ENCODE measurements at places on chromosomes 1 and 21.

DNA sequence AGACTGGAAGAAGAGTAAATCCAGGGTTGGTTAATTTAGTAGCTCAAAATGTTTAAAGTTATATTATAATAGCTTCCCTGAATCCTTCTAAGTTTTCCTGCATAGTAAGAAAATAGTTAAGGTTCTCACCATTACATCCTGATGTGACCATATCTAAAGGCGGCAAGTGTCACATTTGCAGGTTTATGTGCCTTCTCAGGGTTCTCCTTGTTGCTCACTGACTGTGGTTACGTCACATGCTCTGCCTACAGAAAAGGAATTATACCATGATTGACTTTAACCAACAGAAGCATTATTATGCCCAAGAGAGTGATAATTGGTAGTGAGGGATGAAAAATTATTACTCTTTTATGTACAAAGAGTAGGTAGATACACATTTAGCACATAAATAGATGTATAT lies 539.8 kb downstream of the PTPRC start:
- DNase-seq, result no peak

DNA sequence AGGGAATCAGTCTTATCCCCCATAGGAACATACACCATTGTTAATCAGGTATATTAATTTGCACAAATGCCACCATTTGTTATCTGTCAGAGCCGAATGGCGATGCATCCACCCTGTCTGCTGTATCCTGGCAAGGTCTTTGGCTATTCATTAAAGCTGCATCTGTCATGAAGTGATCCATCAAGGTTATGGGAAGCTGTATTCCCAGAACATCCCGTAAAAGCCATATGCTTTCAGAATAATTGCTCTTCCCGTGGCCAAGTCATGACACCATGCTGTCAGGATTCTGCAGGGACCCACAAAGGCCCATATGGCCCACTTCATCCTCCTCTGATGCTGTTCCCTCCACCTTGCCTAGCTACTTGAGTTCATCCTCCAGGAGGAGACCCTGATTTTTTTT lies 103.9 kb downstream of the RAVER2 start:
- no peak for DNase-seq

- DNase-seq, result no peak
Measured at GRCh38 chr1:23227806-23228205, 10.5 kb upstream of the HTR1D start.

DNA sequence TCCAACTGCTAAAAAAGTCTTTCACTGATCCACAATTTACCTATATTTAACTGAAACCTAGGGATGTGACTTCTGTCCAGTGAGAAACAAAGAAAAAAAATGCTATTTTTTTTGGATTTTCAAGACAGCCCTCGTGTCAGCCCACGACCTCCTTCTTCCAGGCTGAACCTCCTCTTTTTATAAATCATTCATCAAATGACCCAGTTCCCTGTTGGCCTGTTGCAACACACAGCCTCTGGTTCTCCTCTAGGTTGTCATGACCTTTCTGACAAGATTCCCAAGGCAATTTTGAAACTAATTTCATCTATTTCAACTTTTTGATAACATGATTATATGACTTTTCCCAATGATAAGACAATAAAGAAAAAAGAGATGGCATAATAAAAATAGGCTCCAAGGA lies 74.6 kb downstream of the PGBD5 start:
- DNase-seq, result no peak

DNA sequence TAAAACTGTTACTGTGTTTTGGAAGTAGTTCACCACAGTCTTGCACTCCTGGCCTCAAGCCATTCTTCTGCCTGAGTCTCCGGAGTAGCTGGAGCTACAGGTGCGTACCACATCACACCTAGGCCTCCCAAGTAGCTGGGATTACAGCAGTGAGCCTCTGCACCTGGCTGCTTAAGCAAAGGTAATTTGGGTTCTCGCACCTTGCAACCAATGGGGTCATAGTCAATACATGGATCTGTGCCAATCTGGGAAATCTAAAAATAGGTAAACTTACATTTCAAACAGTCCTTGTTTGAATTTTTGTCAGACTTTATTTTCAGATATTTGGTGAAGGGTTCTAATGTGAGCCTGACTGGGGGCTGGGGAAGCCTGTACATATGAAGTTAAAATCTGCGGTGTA lies 466.5 kb downstream of the PCP4 start:
- DNase-seq, result no peak

DNA sequence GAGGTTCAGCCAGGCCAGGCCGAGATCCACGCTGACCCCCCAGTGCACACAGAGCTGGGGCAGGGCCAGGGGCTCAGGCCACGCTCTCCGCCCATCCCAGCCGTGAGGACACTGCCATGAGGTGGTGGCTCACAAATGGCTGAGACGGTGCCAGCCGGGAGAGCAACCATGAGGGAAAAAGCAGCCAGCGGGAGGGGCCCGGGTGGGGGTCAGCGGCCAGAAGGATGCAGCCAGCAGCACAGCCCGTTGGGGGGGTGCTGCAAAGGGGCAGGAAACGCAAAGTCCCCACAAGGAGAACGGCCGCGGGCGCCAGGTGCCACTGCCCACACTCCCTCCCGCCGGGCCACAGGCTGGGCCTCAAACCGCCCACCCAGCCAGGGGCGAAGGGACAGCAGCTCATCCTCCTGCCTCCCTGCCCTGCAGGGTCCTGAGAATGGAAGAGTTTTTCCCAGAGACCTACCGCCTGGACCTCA lies 8.3 kb downstream of the TTLL10 start:
- no peak for DNase-seq

- no peak for DNase-seq
Measured at GRCh38 chr1:24893431-24893830, 36.6 kb downstream of the RUNX3 start.

DNA sequence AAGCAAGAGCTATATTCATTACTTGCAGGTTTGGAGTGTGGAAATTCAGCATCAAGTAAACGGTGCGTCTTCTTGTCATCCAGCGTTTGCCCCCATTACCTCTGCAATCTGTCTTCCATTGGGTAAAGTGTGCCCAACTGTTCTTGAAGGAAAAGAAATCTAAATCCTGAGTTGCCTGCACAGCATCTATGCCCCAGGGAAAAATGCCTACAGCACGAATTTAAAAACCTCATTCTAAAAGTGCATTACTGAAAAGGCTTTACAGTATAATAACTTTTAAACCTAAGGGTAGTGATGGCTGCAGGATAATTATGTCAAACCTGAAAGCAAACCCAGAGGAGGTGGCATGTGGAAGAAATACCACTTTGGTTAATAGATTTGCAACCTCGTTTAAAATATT lies 37.2 kb downstream of the KCNK1 start:
- DNase-seq, result no peak

Measured in gastrocnemius medialis (tissue), 4 donors.